ENCODE measurements at places on chromosomes 4 and X.

GRCh38 chrX:124117325-124117724, 155.8 kb downstream of the STAG2 start:
- no peak for DNase-seq

DNA sequence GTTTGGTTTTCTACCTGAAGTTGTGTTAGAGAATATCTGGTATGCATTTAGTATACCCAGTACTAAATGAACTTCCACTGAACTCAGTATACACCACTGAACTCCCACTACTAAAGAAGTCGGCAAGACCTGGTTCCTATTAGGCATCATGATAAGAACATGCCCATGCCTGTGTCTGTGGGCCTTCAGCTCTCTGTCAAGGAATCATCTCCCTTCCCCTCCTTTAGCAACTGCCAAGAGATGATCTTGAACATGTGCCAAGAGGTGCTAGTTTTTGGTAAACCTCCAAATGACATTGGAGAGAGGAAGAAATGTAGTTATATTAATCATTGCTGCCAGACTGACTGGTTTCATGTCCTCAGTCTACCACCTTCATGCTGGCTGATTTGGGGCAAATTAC, 113.2 kb downstream of the ATP10D start:
- DNase-seq: no peak

- no peak for DNase-seq
These were observed 52.0 kb upstream of the CCDC160 start for GRCh38 chrX:134184936-134185335.

DNA sequence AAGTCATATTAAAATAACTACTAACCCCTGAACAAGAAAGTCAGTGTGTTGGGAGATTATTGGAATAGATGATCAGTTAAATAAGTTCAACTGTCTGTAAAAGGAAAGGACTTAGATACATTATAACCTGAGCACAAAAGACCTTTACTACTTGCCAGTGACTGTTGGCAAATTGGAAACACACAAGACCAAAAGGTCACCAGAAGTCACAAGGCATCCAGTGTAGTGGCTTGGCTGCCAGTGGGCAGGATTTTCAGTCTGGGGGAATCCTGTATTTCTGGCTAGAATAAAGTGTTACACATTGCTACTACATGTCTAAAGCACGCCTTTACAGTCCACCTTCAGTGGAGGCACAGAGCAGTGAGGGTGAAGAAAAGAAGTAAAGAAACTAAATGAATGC, 108.3 kb upstream of the AR start:
- DNase-seq: no peak

DNA sequence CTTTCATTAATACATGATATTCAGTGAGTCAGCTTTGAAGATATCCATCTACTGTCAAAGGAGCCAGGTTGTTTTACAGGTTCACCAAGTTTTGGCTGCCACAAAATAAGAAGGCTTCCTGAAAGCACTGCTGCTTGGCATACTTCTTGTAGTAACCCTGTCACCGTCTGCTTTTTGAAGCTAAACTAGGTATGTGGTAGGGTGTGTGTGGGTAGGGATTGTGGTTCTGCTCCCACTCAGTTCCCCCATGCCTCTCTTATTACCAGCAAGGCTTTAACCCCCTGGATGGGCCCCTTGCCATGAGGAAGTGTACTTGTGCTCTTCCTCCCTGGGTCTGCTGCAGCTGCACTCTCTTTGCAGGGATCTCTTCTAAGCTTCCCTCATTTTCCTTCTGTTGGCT, 191.2 kb downstream of the BANK1 start:
- DNase-seq: no peak

GRCh38 chr4:569958-570667, 6.0 kb downstream of the TMEM271 start:
- no peak for DNase-seq

GRCh38 chr4:173777421-173777820, 247.4 kb upstream of the HAND2 start:
- no peak for DNase-seq

DNA sequence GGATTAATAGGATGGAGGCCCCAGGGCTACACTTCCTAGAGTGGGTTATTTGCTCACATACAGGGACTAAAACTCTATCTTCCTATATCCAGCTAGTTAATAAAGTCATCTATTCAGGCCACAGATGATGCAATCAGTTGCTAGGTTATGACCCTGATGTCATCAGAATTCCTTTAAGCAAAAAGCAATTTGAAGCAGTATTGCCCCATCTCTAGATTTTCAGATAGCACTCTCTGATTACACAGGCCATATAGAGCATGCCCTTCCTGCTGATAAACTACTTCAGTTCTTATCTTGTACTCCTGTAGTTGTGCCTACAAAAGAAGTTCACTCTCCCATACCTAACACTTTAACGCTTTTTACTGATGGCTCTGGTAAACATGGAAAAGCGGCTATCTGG, 84.8 kb downstream of the TMEM144 start:
- DNase-seq: no peak

DNA sequence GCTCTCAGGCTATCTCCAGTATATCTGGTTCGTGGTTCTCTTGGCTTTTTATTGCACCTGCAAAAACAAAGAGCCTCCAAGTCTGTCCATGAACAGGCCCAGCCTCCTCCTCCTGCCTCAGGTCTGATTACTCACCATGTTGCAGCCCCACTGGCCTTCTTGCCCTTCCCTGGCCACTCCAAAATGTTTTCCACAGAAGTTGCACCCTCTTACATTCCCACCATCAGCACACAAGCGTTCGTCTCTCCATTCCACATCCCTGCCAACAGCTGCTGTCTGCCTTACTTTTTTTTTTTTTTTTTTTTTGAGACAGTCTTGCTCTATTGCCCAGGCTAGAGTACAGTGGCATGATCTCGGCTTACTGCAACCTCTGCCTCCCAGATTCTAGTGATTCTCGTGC, 86.7 kb downstream of the RFC1 start:
- DNase-seq: no peak

DNA sequence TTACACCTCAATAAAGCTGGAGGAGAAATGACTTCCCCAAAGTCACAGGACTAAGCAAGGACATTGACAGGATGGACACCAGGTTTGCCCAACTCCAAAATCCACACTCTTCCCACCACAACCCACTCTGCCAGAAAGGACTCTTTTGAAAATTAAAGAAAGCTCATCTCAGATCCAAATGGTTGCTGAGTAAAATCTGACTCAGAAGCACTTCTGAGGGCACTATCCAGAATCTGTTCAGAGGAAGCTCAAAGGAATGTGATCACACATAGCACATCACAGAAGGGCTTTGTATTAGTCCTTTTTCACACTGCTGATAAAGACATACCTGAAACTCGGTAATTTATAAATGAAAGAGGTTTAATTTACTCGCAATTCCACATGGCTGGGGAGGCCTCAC, 155.5 kb downstream of the RAB28 start:
- DNase-seq: no peak

DNA sequence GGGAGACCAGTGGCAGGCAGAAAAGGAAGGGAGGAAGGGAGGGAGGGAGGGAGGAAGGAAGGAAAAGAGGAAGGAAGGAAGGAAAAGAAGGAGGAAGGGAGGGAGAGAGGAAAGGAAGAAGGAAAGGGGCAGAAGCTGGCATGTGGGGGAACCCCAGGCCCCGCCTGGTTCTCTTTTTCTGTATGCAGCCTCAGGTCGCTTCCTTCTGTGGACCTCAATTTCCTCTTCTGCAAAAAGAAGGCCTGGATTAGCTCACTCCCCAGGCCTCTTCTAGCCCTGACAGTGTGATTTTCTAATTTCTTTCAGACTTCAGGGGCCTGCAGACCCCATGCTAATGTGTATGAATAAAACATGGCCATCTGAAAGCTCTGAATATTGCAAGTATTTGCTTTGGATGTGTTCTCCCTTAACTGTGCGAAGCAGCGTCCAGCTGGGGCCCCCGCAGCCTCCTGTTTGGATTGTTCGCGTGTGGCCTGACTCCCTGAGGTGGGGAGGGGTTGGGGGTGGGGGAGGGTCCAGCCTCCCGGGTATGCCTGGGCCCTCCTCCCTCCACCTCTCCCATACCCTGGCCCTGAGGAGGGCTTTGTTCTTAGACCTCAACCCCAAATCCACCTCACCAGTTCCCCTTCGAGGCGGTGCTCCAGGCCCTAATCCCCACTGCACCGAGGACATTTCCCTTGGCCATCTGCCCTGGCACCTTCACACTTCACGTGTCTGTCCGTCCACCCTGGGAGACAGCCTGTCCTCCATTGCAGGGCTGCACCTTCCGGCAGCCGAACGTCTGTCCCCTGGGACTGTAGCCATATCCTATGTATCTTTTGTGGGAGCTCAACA, 199.9 kb upstream of the ATP6AP2 start:
- no peak for DNase-seq

DNA sequence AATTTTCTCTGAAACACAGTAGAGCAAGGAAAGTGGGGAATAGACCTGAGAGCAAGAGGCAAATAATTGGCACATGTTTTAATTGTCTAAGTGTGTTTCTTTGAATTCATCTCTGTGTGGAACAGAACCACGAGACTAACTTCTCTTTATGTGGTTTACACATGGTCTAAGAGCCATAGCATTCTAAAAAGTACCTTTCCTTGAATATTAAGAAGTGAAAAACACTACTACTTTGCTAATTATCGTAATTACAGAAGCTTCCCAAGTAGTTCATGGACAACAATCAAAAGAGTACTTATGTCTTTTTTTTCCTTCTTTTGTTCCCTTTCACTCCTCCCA, 2.9 kb upstream of the CYBB start:
- no peak for DNase-seq
